ENCODE measurements at places on chromosomes 2 and 18. TPM values are rescaled to one million over a fixed set of nuclear protein-coding genes. Genes with fewer than 3 reads are reported as not detected.

FSIP2 gene
- 8.6 TPM for total RNA-seq

CABLES1 gene
- 6.7 TPM for total RNA-seq

CPO gene
- not detected for total RNA-seq

ANKRD62 gene
- 0.16 TPM for total RNA-seq

PROKR1 gene
- 2.0 TPM for total RNA-seq

CROCC2 gene
- total RNA-seq: under 0.01 TPM

RAB6C gene
- total RNA-seq: 0.78 TPM

RAPH1 gene
- 39.9 TPM for total RNA-seq

PPP1R1C gene
- 2.7 TPM for total RNA-seq

RGPD4 gene
- total RNA-seq: not detected

IL18RAP gene
- total RNA-seq: 0.16 TPM

IL36B gene
- not detected for total RNA-seq

C18orf54 gene
- total RNA-seq: 8.7 TPM

TWIST2 gene
- 0.16 TPM for total RNA-seq

SERPINB7 gene
- total RNA-seq: not detected

SP140L gene
- 0.47 TPM for total RNA-seq

DLGAP1 gene
- total RNA-seq: 80.2 TPM

MARS2 gene
- 12.5 TPM for total RNA-seq

TUBA3E gene
- not detected for total RNA-seq

C1GALT1C1L gene
- not detected for total RNA-seq

RASGRP3 gene
- 11.1 TPM for total RNA-seq

SP5 gene
- 0.78 TPM for total RNA-seq

TNFRSF11A gene
- 1.6 TPM for total RNA-seq

MZT2B gene
- 73.9 TPM for total RNA-seq

CDCA7 gene
- 17.3 TPM for total RNA-seq

SRD5A2 gene
- total RNA-seq: not detected

TFCP2L1 gene
- 0.47 TPM for total RNA-seq

BBS5 gene
- 20.0 TPM for total RNA-seq

EPHA4 gene
- 259 TPM for total RNA-seq

EN1 gene
- not detected for total RNA-seq

IL1RN gene
- total RNA-seq: not detected

KANSL1L gene
- total RNA-seq: 97.0 TPM

CTIF gene
- 55.1 TPM for total RNA-seq

ZNF521 gene
- total RNA-seq: 8.4 TPM

ANKRD23 gene
- 5.9 TPM for total RNA-seq

ACAA2 gene
- total RNA-seq: 22.5 TPM

REG3A gene
- not detected for total RNA-seq

CCDC74A gene
- 4.1 TPM for total RNA-seq

CDH20 gene
- 7.3 TPM for total RNA-seq

ASPRV1 gene
- total RNA-seq: 2.8 TPM

MBP gene
- 5.8 TPM for total RNA-seq

MTCL1 gene
- 24.6 TPM for total RNA-seq
